ENCODE measurements at places on chromosomes 5 and 9. TPM values are rescaled to one million over a fixed set of nuclear protein-coding genes. Genes with fewer than 3 reads are reported as not detected.

Gene PRDM9
- not detected for total RNA-seq

Gene ZDHHC11B
- 0.25 TPM for total RNA-seq

Gene ARAP3
- 17.0 TPM for total RNA-seq

Gene PWWP2A
- 37.1 TPM for total RNA-seq

Gene TSSK1B
- total RNA-seq = not detected

Gene ESM1
- total RNA-seq = not detected

Gene TRIM7
- not detected for total RNA-seq

Gene GPR151
- total RNA-seq = not detected

Measured in neural progenitor cell (in vitro differentiated cells).